CD4-positive, alpha-beta T cell treated with Interleukin-15 for 1 hour (primary cell): ENCODE measurements at places on chromosomes 7 and 10.

DNA sequence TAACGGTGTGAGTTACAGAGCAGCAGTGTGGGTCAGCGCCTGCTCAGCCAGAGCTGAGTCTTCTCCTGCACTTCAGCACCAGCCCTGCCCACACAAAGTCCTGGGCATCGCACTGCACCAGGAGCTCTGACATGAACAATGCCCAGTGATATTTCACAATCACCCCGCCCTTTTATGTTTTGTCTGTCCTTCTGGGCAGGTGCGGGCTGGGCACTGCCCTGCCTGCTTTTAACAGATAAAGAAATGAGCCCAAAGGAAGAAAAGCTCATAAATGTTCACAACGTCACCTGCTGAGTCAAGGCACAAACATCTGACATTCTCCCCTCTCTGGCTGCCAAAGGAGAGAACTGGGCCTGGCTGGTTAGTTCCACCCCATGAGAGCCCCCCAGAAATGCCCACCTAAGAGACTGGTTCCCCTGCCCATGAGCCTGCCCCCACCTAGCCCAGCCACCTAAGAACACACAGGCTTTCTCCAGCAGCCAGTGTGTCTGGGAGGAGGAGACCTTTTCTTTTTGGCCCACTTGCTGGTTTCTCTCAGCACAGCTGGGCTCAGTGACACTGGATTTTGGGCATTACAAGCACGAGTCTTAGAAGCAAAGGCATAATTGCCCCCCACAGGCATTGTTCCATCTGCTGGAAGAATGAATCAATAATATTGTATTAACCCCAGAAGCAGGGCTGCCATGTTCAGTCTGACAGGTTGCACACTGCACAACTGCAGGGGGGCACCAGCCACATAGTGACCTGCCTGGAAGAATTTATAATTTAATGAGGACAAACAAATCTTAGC is 22.3 kb downstream of the CALML3 start:
- DNase-seq = peak; percentile 4

DNA sequence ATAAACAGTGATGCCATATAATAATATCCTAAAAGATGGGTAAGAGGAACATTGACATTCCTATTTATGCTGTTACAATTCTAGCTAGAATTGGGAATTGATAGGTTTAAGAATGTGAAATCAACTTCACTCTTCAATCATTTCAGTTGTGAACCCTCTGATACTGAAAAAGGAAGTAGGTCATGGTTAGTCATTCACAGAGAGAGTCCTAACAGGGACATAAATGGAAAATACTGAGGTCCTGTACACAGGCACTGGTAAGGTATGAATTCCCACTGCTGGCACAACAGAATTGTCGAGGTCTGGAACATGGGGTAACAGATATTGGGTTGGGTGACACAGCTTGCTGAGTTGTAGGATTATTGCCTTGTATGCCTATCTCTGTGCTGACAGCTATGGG is 289.4 kb upstream of the LRRN3 start:
- no peak for DNase-seq

DNA sequence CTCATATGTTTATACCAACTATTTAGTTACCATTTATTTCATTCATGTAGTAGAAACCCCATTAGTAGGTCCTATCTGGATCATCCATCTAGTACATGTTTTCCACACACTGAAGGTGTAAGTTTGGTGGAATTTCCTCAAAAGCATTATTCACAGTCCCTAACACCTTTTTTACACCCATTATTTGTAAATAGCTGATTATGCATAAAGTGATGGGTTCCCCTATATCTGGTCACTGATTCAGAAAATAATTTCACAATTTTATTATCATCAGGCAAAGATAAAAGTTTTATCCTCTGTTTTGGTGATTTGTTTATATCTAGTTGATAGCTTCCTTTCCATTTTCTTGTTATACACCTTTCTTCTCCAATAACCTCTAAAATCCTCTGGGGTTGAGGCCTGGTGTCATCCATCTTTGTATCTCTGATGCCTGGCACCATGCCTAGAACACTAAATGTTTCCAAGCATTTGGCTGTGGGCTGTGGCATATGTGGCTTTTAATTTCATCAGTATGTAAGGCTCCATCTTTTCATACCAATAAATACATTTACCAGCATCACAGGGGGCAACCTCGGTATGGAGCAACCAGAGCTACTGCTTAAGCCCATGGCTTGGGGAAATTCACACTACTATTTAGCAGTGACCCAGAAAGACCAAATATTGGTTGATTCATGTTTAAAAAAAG is 1089.5 kb upstream of the LRRN3 start:
- no peak for DNase-seq

- DNase-seq = peak; percentile 76
Observed at GRCh38 chr10:28367929-28368484, 65.1 kb upstream of the MPP7 start.

GRCh38 chr7:4699841-4700240 is 17.7 kb downstream of the FOXK1 start:
- DNase-seq = no peak

DNA sequence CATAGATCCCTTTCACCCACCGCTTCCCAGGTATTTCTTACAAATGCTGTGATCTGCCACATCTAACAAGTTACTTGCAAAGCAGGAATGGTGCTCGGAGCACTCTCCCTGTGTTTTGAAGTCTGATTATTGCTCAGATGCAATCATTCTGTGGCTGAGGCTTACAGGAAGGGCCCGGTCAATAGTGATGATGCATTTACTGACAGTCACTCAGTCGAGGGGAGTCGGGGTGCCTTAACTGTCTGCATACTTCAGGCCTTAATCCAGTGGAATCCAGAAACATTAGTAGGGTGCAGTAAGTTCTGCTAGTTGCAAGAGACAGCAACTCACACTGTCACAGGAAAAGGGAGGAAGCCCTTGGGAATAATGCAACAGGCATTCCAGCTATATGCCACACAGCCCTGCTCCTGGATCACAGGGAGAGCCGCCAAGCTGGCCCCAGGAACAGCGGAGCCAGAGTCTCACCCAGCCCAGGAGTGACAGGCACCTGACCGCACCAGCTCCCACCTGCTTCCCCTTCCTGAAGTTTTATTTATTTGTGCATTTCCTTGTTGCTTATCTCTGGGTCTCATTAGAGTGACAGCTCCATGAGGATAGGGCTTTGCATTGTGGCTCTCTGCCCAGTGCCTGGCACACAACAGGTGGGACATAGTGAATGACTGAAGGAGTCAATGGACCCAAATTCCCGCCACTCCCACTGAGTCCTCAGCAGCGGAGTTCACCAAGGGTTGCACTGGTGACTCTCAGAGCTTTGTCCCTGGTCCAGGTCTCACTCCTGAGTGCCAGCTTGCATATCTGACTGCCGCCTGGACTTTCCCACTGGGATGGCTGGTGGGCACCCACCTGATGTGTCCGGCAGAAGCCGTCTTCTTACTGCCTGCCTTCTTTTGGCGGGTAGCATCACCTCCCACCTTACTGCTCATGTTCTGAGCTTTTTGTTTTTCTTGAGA is 212.5 kb upstream of the SH2B2 start:
- DNase-seq = no peak

- DNase-seq = no peak
Observed at GRCh38 chr10:14074062-14074884, 256.5 kb downstream of the FRMD4A start.

DNA sequence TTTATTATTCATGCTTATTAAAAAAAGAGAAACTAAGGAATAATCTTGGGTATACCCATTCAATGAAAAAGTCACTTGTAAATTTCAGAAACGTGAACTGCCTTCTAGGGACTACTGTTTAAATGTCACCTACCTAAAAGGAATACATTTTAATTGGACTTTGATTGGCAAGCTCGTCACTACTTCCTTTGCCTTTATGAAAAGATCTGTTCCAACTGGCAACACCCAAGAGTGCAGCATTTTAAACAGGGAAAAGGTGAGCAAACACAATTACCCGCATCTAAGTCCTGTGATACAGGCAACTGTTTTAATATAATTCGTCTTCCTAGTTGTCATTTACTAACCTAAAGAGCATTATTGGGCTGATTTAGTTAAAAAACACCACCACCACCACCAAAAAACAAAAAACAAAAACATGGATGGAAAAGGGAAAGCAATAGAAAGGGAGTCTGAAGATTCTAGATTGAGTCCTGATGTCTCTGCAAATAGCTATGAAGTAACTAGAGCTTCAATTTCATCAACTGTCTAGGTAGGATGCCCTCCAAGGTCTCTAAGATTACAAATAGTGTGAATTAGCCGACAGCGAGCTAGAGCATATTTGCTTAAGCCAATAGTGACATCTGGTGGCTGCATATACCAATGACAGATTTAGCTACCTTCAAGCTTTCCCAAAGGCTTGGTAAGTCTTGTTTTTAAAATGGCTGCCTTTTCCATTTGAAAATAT is 33.8 kb upstream of the ICA1 start:
- peak; percentile 21 for DNase-seq
